ENCODE measurements at places on chromosomes 12 and 14.

- peak; percentile 79 for DNase-seq
Measured at GRCh38 chr14:24095271-24096068, 1.4 kb downstream of the PCK2 start.

DNA sequence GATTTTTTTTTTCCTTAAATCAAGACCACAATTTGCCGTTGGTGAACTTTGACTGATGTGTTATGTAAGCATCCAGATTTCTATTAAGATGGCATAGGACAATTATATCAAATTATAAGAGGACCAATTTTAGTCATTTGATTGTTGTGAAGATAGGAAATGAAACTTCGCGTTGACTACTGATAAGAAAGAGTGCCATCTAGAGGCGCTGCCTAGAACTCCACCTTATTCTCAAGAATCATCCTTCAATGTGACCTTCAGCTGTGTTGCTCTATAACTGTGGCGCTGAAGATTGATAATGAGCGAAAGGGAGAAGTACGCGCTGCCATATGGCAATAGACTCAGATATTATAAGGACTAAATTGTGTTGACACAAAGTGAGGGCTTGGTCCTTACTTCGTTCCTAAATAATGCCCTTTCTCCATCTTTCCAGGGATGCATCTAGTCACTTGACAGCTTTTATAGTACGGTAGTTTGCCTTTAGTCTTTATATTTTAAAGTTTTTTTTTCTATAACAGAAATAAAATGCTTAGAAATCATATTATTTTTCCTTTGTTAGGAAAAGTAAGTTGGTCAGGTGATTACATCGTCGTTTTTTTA, 350.8 kb upstream of the STXBP6 start:
- DNase-seq: peak; percentile 18

DNA sequence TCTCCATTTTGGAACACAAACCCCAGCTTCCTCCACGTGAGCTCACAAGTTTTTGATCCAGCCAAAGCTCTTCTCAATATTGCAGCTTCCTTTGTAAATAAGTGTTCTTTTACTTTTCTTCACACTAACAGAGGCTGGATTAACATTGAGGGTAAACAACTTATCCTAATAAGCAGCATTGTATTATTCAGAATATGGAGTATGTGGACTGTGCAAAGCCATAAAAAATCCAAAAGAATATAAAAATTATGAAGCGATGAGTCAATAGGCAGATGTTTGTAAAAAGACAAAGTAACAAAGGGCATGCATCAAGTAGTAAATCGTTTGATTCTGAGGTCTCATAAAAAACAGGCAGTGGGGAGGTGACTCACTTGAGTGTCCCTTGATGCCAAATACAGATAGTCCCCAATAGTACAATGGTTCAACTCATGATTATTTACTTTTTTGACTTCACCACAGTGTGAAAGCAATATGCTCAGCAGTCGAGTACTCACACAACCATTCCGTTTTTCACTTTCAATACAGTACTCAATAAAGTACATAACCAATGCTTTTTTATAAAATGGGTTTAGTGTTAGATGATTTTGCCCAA, 23.1 kb upstream of the KCNK10 start:
- no peak for DNase-seq

- no peak for DNase-seq
Measured at GRCh38 chr12:116777245-116777644, 39.1 kb downstream of the RNFT2 start.

DNA sequence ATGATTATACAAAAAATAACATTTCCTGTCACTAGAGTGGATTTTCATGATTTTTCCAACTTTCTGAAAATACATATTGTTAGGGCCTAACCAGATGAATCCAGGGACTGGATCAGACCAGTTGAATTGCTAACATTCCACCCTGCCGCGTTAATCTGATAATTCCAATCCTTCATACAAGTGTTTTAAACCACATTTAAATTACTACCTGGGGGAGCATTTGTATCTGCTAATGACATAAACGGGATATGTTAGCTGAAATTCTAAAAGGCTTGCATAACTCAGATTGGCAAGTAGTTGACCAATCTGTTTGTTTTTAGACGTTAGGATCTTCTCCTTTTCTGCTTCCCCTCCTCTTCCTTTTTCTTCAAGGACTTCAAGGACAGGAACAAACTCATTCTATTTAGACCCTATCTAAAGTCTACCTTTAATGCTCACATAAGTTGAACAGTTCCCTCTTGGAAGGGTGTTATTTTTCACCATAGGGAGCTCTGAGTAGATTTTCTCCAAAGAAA, 239.0 kb downstream of the ADAMTS20 start:
- DNase-seq: no peak

DNA sequence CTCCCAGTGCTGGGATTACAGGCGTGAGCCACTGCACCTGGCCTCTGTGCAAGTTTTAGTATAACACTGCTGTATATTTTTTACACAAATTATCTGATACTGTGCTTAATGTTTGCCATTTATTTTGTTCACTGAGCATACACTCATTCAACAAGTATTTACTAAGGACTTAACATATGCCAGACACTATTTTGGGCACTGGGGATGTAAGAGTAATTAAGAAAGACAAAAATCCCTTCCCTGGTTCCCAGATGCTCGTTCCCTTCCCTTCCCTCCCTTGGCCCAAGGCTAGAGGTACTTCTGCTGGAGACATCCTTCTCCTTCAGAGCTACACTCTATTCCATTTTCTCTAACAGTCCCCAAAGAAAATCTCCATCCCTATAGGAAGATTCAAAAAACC, 12.5 kb downstream of the CIT start:
- no peak for DNase-seq
